ENCODE measurements at places on chromosomes 1 and 21.
A peak's percentile ranks its signal among the peaks of the same experiment; 100 is the strongest.

GRCh38 chr1:65243491-65243890 lies 65.9 kb upstream of the DNAJC6 start:
- no peak for DNase-seq

DNA sequence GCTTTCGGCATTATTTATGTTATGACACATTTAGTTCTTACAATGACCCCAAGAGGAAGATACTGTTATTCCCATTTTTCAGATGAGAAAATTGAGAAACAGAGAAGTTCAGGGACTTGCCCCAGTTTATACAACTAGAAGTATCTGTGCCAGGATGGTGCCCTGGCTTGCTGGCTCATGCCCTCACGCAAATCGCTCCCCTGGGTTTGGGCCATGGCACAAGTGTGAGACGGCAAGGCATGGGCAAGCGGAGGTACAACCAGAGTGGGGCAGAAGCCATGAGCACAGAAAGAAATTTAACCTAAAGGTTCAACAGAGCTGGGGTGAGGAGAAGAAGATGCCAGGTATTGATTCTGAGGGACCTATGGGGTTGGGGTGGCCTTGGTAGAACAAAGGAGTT lies 469.8 kb downstream of the DSCAM start:
- DNase-seq = no peak

DNA sequence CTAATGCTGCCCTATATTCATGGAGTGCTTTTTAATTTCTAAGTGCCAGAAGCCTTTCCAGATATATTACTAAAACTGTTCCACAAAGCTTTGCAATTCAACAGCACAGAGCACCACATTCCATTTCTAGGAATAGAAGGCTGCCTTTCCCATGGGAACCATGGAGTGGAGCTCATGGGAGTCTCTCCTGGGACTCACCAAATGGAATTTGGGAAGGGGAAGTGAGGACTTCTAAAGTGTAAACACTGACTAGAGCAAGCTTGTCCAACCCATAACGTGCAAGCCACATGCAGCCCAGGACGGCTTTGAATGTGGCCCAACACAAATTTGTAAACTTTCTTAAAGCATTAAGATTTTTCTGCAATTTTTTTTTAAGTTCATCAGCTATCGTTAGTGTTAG lies 190.4 kb upstream of the TNR start:
- no peak for DNase-seq

DNA sequence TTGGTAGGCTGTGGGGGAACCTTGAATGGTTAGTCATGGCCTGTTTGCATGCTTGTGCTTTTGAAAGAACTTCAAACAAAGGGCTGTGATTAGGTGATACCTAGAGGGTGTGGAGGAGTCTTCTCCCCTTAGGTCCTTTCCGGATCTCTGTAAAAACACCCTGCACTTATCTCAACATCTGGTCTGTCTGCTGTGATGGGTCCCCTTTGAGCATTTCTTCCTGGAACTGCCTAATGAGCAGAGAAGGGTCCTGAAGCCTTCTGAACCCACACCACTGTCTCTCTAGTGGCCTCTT lies 59.6 kb downstream of the HUNK start:
- DNase-seq = no peak

GRCh38 chr21:34890724-34891612 lies 158.1 kb downstream of the RUNX1 start:
- peak; percentile 65 for DNase-seq

DNA sequence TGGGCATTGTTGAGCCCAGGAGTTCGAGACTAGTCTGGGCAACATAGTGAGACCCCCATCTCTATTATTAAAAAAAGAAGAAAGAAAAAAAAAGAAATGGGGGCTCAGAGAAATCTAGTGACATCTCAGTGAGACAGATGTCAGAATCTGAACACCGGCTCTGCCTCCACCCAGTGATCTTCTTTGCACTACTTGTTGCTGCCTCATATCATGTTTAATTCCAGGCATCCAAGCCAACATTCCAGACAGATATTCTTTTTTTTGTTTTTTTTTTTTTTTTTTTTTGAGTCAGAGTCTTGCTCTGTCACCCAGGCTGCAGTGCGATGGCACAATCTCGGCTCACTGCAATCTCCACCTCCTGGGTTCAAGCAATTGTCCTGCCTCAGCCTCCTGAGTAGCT lies 5.0 kb upstream of the ARL8A start:
- DNase-seq = no peak

- DNase-seq = no peak
Measured at GRCh38 chr1:109817881-109818270, 54.2 kb upstream of the EPS8L3 start.

DNA sequence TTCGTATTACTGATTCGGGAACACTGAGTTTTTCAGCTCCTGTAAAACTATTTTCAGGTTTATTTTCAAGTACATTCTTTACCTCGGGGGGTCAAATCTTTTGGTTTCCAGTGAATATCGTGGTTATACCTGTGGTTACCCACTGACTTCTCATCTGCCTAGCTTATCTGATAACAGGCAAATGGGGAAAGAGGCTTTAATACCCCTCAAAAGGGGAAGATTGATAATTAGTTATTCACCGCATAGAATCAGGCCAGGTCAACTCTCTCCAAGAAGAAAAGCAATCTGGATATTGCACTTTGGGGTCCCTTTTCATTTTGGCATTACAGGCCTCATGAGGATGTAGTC lies 23.0 kb downstream of the RUNX1 start:
- no peak for DNase-seq

- DNase-seq = no peak
Measured at GRCh38 chr1:25063591-25064416, 133.7 kb upstream of the RUNX3 start.

- DNase-seq = no peak
Measured at GRCh38 chr1:224632381-224632871, 16.3 kb downstream of the CNIH3 start.

DNA sequence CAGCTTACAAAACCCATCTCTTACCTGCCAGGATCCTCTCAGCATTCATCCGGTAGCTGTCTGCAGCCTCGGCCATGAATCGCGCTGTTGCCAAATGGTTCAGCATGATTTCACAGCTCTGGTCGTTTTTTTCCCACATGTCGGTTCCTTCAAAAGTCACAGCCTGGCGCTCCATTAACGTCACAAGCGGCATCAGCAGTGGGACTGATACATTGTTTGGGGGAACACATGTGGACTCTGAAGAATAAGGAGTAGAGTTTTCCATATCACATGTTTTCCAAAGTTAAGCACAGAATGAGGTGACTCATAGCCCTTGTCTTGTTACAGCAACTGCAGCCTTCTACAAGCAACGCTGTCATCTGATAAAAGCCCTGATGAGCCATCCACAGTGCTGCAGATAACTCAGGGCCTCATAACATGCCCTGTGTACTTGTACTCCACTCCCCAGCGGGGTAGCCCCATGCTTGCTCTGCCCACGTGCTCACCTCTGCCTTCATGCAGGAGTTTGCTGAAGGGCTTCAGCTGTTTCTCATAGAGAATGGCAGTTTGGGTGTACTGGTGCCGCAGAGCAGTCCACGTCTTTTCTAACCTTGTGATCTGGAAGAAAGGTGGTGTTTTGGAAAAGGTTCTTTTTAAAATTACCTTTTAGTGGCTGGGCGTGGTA lies 114.2 kb downstream of the BCAR3 start:
- DNase-seq = peak; percentile 65

- peak; percentile 94 for DNase-seq
Measured at GRCh38 chr1:161766102-161766981, at the start of gene ATF6. TSS of gene ATF6 (plus strand) at chr1:161766320. CDS start at chr1:161766361, 41 bp downstream.

GRCh38 chr21:46431448-46431847 lies 27.2 kb upstream of the DIP2A start:
- DNase-seq = no peak

- DNase-seq = no peak
Measured at GRCh38 chr1:45008076-45008475, 3.0 kb downstream of the HECTD3 start.

DNA sequence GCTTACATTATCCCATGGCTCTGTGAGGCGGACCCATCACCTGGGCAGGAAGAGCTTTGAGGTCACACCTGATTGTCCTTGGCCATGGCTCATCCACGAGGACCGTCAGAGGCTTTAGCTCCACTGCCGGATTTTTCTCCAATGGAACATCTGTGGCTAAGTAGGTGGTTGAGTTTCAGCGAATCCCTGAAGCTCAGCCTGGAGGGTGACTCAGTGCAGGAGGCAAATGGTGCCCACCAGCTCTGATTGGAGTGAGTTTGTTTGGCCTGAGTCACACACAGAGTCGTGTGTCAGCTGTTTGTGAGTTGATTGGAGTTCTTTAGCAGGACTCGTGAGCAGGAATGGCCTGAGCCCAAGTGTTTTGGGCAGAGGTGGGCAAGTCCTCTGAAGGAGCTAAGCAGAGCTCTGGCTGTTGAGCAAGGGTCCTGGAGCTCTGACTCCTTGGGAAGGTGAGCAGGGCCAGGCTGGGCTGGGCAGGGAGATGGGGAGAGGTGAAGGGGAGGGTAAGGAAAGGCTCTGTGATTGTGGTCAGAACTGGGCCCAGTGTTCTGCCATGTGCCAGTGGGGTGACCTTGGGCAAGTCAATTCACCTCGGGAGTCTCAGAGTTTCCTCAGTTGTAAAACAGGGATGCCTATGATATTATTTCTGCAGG lies 2.0 kb downstream of the SLC6A17 start:
- DNase-seq = no peak

DNA sequence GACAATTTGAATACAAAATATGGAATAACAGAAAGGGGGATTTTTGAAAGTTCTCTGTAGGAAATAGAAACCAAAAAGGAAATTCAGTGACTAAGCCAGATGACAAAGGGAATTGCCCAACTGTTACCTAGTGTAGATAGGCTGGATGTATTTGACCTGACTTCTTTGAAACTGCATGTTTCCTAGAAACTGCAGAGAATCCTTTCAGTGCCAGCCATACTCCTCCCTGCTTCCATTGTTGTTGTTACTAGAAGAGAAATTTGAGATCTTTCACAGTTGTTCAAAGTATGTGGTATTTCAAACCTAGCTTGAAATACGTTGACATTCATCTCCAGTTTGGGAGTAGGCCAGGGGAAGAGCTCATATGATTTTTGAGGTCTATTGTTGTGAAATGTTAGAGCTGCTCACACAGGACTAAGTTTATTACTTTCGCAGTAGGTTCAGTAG lies 1.8 kb upstream of the GBP5 start:
- no peak for DNase-seq

GRCh38 chr1:157955857-157956256 lies 37.6 kb upstream of the KIRREL1 start:
- no peak for DNase-seq

GRCh38 chr1:154199563-154199879 lies 6.6 kb downstream of the CFAP141 start:
- no peak for DNase-seq

DNA sequence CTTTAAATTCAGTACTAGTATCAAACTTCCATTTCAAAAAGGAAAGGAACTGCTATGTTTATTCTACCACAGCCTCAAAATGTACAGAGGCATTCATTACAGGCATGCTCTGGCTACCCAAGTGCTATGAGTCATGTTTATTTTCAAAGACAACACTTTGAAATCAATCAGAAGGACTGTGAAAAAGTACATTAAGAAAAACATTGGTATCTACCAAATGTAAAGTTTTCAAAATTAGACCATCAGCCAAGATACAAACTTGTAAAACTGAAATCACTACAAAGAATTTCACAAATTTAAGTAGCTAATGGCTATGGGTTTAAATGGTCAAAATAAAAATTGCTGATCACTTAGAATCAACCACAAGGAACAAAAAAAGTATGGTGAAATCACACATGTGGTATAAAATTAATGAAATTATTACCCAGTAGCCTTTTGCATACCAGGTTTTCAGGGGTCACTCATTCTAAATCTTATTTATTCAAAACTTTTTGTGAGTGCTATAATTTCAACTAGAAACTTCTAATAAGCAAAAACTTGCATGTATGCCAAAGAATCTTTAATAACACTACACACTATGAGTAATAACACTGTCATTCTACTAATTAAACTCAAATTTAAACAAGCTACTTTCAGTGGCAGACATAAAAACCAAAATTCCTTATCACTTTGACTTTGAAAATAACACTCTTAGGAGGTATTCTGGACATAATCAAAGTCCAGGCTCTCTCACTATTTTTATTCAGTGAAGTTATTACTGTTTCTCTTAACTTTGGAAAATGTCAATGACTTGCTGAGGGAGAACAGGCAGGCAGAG lies 49.2 kb downstream of the ENAH start:
- DNase-seq = no peak

DNA sequence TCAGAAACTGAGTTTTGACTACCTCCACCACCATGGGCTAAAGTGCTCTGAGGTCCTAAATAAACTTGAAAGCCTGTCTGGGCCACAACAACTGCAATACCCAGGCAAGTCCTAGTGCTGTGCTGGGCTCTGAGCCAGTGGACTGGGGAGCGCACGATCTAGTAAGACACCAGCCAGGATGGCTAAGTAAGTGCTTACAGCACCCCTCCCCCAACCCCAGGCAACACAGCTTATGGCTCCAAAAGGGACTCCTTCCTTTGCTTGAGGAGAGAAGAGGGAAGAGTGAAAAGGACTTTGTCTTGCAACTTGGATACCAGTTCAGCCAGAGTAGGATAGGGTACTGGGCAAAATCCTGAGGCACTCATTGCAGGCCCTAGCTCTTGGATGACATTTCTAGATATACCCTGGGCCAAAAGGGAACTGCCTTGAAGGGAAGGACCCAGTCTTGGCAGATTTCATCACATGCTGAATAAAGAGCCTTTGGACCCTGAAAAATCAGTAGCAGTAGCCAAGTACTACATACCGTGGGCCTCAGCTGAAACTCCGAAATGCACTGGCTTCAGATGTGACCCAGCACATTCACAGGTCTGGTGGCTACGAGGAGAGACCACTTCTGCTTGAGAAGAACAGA lies 1.6 kb downstream of the C1orf105 start:
- DNase-seq = no peak

GRCh38 chr1:203526130-203526529 lies 32.2 kb downstream of the OPTC start:
- DNase-seq = no peak

- no peak for DNase-seq
Measured at GRCh38 chr1:166302989-166303758, 136.4 kb upstream of the FAM78B start.

DNA sequence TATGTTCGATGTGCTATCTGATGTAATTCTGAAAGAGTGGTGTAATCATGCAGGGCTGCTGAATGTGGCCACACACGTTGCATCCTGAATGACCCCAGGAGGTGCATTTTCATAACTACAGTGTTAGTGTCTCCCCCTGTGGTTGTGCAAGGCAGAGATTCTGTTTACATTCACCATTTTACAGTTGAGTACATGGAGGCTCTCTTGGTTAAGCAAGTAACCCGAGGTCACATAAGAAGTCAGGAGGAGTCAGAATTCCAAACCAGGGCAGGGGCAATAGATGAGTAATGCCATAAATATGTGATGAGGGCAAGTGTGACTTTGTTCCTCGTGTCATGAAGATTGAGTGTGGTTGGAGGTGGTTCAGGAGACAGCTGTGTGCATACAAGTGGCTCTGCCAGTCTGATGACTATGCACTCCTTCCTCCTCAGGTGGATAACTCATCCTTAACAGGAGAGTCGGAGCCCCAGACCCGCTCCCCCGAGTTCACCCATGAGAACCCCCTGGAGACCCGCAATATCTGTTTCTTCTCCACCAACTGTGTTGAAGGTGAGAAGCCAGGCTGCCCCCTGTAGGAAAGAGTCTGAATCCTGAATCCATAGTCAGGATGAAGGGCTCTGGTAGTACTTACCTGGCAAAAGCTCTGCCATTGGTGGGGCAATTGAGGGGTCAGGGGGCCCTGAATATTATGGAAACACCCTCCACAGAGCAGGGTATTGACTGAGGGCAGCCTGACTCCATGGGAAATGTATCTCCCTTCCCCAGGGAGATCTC lies 9.3 kb downstream of the ATP1A2 start:
- no peak for DNase-seq

Data from psoas muscle (tissue), 8 donors.